ENCODE measurements at places on chromosomes 2 and 18. TPM values are rescaled to one million over a fixed set of nuclear protein-coding genes. Genes with fewer than 3 reads are reported as not detected.

The MALL gene
- total RNA-seq: 0.31 TPM

GRCh38 chr18:80218341-80219227 lies 28.7 kb downstream of the PARD6G start:
- peaks cover 7% of the 10 kb centered on the region for H3K27me3 ChIP-seq
- DNase-seq: no peak
- H3K4me3 ChIP-seq: no peak overlapping the region
- no peaks in the 10 kb centered on the region for H3K4me1 ChIP-seq
- H3K27ac ChIP-seq: no peak overlapping the region

GRCh38 chr2:54891909-54892308 lies 158.3 kb downstream of the RTN4 start:
- H3K36me3 ChIP-seq: no peaks in the 10 kb centered on the region
- no peaks in the 10 kb centered on the region for H3K4me1 ChIP-seq
- DNase-seq: no peak
- H3K27ac ChIP-seq: no peak overlapping the region
- peaks cover 3% of the 10 kb centered on the region for H3K27me3 ChIP-seq
- H3K4me3 ChIP-seq: no peak overlapping the region

The GLI2 gene
- total RNA-seq: 0.32 TPM

All from activated T-helper 1 cell treated with anti-CD3 and anti-CD28 coated beads, Interleukin-12 subunit alpha, Interleukin-12 subunit beta, Interleukin-2, Interleukin-4 antibody, amounts not matched to agents 30 ng/mL and 10 ng/mL and 1 ng/mL, durations not matched to agents 14 hours and 24 hours and 36 hours (primary cell).